Stimulated activated CD4-positive, alpha-beta T cell treated with anti-CD3 and anti-CD28 coated beads, Interleukin-2, amount 100 ng/mL, for 4 hours (primary cell): ENCODE measurements at places on chromosomes 12 and 14.
A peak's percentile ranks its signal among the peaks of the same experiment; 100 is the strongest.

GRCh38 chr12:12622418-12622817, 10.7 kb downstream of the CREBL2 start:
- DNase-seq = no peak

GRCh38 chr14:38238878-38239277, 17.0 kb downstream of the CLEC14A start:
- DNase-seq = no peak

DNA sequence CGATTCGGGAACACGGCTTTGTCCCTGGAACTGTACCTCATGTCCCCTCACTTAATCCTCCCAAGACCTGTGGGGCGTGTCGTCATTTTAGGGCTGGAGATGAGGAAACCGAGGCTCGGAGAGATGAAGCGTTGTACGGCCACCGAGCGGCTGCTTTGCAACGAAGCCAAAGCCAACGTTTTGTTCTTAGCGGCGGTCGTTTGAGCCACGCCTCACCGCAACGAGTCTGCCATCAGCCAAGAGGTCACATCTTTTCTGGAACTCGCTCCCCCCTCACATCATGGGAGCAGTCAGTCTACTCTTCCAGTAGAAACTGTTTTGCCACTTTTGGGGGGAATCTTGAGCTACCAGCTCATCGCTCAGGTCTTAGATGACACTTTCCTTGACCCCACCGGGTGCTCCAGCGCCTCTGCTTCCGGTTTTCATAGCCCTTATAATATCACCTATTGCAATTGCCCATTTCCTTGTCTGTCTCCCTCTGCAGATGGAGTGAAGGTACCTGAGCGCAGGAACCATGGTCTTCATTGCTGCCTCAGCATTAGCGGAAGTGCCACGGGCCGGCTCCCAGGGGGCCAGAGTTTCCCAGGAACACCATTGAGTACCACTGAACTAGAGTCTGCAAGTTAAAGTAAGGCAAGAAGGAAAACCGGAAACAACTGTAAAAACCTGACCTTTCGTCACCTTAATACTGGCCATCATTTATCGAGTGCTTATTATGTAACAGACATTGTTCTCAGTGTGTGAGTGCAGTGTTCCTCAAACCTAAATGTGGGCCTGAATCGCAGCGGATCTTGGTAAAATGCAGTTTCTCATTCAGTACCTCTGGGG, 19.6 kb downstream of the NINJ2 start:
- no peak for DNase-seq

GRCh38 chr12:62654326-62655241, 188.0 kb downstream of the MON2 start:
- DNase-seq = no peak

GRCh38 chr14:104094709-104095425, 9.4 kb downstream of the ASPG start:
- peak; percentile 42 for DNase-seq

DNA sequence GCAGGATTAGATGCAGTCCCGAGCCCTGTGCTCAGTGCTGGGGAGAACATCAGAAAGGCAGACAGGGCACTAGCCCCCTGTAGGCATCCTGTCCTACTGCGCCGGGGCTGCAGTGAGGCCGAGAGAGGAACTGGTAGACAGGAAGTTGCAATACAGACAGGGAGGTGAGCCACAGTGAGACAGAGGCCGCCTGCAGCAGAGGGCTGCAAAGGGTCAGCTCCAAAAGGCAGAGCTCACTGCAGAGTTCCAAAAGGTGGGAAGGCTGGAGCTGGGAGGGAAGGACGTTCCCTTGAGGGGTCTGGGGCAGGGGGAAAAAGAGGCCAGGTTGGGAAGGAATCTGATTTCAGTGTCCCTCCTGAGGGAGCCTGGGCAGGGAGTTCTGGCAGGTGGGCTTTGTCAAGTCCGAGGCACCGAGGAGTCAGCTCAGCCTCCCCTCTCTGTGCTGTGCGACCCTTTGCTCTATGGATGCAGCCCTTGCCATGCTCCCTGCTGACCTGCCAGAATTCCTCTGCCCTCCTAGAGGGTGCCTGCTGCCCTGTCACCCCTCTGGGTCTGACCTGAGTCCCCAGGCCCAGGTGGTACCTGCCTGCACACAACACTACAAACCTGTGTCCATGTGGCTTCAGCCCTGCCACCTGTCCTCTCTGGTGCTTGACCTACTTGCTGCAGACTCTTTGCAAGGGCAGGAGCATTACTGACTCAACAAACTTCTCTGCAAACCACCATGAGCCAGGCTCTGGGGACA, 63.5 kb downstream of the PRMT8 start:
- no peak for DNase-seq

GRCh38 chr12:51898937-51899336, 8.4 kb upstream of the ACVRL1 start:
- no peak for DNase-seq

- DNase-seq = no peak
These were observed 2.7 kb downstream of the CD163L1 start for GRCh38 chr12:7441216-7441615.

GRCh38 chr12:95767703-95768102, 22.9 kb downstream of the NTN4 start:
- DNase-seq = no peak

DNA sequence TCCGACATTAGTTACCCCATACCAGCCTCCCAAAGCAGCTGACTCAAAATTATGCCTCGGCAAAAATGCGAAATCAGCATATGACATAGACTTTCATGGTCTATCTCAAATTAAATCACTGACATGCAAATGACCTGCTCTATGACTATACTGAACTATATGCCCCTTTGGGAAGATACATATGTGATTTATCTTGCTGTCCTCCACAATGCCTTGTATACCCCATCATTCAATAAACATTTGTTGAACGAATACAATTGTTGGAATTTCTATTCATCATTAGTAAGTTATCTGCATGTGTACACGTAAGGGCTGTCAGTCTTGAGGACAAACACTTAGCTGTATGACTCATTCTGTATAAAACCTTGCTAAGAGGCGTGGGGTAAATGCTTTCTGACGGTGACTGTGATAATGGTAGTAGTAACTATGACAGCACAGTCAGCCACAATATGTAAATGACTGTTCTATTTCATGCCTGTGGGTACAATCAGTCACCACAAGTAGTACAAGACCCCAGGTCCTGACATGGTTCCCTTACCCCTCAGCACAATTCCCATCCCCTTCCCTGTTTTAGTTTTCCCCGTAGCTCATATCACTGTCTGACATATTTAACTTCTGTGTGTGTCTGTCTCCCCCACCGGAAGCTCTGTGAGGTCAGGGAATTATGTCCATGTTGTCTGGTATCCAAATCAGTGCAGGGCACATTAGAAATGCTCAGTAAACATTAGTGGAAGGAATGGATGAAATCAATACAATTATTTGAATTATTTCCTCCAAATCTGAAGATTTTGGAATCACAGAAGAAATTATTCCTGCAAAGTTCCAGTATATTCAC, 42.8 kb downstream of the STXBP6 start:
- no peak for DNase-seq

- DNase-seq = no peak
These were observed 5.9 kb downstream of the RIMBP2 start for GRCh38 chr12:130709971-130710732.

DNA sequence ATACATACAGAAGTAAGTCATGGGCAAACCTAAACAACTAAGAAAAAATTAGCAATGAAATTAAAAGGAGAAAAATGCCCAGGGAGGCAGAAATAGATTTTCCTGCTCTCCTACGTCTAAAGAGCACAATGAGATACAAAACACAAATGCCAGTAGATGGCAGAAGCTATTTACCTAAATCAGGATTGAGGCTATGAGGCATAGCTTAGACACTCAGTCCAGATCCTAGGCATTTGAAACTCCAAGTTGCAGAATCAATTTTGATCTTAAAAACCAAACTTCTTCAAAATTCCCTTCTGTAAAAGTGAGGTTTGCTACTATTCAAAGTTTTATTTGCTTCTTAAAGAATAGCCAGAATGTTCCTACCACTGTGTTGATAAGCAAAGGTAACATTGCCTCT, 368.6 kb downstream of the DAD1 start:
- DNase-seq = no peak

GRCh38 chr12:69916544-69917235, 91.7 kb downstream of the MYRFL start:
- DNase-seq = no peak
